Activated CD4-positive, alpha-beta T cell treated with anti-CD3 and anti-CD28 coated beads, Interleukin-2, amount 50 U/mL, for 48 hours (primary cell): ENCODE measurements at places on chromosomes 7 and 10.

- no peak for DNase-seq
Measured at GRCh38 chr7:148905093-148905666, 21.1 kb upstream of the EZH2 start.

DNA sequence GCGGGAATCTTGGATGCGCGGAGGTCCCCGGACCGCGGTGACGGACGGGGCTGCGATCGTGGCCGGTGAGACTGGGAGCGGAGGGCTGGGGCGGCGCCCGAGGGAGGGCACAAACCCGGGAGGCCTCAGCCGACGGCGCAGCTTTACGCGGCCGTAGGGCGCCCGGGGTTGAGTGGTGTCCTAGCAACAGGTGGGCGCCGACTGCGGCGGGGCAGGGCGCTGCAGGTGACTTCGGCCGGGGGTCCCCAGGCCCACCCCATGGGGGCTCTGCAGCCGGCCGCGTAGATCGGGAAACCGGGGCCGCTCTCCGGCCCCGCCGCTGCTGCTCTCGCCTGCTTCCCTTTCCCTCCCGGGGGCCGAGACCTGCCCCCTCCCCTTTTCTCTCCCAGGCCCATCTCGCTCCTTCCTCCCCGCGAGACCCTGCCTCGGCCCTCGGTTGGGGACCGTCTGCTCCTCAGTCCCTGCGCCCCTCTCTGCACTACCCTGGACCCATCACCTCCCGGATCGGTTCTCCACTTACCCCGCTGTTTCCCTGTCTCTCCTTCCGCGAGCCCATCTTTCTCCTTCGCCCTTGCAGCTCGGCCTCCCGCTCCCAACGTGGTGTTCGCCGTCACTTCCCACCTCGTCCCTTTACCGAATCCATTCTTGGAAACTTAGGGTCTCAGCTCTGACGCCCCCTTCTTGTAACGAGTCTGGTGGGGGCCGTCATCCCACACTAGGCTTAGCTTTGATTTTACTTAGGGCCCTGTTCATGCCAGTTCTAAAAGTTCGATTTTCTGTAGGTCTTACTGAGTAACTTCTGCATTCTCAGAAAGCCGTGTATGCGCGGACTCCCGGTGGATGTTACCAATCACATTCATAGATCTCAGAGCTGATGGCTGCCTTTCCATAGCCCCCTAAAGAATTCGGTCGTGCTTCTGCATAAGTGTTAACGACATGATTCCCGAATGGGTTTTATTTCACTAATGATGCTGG, 18.5 kb upstream of the ACBD5 start:
- no peak for DNase-seq

GRCh38 chr7:124801330-124801895, 35.8 kb upstream of the GPR37 start:
- DNase-seq = no peak

- DNase-seq = no peak
Measured at GRCh38 chr10:88115407-88115806, 252.0 kb downstream of the PTEN start.

GRCh38 chr10:110005719-110006118, 2.1 kb upstream of the ADD3 start:
- DNase-seq = no peak

DNA sequence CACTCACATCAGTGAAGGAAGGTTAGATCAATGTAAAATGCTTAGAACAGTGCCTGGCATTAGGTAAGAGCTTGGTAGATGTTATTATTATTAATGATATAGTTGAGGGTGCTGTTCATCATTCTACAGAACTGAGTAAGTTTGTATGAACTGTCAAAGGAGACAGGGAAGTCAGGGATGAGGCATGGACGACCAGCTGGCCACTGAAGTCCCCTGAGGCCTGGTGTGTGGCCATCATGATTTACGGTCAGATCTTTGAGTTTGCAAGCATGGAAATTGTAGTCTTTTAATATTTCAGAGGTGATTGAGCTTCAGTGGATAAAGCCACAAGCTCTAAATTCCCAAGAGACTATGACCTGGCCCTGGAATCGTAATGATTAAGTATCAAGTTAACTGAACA, 6.9 kb downstream of the ARMC3 start:
- no peak for DNase-seq

DNA sequence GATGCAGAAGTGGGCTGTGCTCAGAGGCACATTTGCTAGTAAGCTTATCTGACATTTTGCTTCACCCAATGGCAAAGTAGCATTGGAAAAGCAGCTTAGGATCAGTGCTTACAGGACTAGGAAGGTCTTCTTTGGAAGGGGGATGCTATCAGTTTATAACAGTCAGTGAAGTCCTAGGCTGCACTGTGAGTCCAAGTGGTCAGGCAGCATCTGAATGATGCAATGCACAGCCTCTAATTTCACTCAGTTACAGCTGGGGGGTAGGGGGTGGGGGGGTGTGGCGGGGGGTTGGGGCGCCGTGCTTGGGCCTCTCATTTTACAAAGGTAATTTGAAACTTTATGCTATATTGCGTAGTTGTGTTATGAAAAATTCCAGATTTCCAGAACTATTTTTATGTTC, 652.3 kb upstream of the MGMT start:
- no peak for DNase-seq

GRCh38 chr7:50646069-50646468, 80.9 kb upstream of the DDC start:
- DNase-seq = no peak
